T47D (cell line): ENCODE measurements at places on chromosomes 5 and 9.

DNA sequence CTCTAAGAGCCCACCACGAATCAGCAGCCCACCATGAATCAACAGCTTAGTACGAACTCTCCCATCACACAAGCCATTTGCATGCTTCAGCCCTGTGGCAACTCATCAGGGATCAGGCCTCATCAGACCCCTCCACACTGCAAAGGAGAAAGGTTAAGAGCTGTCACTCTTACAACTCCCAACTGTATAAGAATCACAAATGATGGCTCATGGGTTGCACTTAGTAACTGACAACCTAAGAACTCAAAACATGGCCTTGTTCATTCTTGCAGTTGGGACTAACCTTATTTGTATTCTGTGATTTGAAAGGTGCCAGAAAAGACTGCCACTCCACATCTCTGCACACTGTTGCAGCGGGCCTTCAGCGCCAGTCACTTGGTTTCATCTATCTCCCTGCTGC, 149.1 kb upstream of the ZNF366 start:
- DNase-seq, result no peak

- DNase-seq, result no peak
Measured at GRCh38 chr5:98827161-98827560, 53.7 kb downstream of the RGMB start.

- DNase-seq, result no peak
Measured at GRCh38 chr5:125551797-125552196, 805.4 kb upstream of the ZNF608 start.

DNA sequence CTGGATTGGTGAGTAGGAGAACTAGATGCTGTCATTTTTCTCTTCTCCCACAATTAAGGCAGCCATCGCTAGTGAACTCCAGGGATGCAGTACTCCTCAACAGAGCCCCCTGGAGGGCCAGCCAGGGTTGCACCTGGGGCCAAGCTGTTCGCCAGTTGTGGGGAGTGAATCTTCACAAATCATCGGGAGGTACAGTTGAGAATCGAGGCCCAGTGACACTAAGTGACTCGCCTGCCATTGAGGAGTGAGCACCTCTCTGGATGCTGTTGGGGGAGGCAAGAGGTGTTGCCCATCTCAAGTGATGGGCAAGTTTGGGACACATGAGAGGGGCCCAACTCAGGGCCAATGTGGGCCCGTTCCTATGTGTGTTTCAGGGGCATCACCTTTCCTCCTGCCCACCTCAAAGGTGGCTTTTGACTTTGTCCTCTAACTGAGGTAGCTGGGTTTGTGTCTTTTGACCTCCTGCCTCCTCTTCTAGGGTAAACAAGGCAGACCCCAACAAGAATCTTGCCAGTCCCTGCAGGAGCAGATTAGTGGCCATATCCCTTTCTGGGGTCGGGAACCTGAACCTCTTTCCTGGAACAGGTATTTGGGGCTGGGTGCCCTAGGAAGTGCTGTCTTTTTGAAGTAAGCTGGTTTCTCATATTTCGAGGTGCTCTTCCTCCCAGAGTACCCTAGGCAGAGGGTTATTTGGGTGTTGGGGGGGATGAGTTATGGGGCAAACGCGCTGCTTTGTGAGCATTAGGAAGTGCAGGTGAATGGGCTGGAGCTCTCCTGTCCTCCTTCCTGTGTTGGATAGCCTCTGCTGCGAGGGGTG, 181.2 kb downstream of the MACROH2A1 start:
- no peak for DNase-seq

DNA sequence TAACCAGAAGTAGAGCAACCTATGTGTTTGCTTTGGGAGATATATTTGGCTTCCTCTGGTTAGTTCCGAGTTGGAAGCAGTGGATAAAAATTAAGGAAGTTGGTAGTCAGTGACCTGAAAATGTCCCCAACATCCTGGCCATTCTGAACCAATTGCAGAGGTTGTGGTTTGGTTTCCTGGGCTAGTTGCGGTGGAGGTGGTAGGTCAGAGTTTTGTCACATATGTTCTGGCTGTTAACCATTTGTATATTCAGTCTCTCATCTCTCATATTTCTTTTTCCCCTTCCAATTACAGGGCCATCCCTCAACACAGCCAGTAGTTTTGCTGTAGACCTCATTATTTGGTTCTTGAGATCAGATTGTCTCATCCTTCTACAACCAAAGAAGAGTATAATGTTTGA, 1026.9 kb downstream of the PTPRD start:
- no peak for DNase-seq

DNA sequence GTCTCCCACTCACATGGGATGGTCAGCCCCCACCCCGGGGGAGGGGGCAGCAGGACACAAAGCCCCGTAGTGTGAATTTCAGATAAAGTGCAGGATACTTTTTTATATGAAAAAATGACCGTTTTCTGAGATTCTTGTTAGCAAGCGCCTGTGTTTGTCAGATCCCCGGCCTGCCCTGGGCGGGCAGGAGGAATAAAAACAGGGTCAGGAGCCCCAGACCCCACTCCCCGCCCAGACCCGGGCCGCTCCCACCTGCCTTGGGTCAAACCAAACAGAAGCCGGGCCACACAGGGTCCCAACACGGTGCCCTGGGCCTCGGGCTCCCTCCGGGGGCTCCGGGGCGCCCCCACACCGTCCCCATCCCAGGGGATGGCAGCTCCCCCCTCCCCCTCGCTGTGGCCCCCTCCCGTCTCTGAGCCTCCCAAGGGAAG, 13.5 kb upstream of the NRARP start:
- DNase-seq, result no peak

DNA sequence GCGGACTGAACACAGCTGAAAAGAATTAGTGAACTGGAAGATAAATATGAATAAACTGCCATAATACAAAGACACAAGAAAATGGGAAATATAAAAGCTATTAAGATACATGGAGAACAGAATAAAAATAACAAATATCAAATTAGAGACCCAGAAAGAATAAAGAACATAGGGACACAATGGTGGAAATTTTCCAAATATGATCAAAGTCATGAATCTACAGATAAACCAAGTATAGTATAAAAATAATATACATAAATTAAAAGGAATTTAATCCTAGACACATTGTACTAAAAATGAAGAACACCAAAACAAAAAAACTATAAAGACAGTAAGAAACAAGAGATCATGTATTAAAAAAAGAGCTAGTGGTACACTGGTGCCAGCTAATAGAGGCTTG, 194.9 kb downstream of the MLLT3 start:
- DNase-seq, result no peak

GRCh38 chr5:97096846-97097245, 45.6 kb downstream of the LIX1 start:
- no peak for DNase-seq

DNA sequence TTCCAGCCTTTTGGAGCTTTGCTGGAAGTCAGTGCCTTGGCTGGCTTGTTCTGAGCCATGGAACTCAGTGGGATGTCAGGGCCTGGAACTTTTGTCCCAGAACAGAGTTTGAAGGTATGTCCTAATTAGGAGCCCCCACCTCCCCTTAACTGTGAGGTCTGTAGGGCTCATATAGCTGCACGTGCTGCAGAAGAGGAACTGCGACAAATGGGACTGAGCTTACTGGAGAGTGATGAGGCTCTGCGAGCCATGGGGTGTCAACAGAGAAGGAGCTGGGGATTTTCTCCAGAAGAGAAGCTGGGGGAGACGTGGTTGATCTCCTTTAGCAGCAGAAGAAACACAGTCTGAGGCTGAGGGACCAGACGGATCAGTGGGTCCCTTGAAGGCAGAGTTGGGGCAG, 10.9 kb downstream of the TMEM8B start:
- DNase-seq, result no peak

DNA sequence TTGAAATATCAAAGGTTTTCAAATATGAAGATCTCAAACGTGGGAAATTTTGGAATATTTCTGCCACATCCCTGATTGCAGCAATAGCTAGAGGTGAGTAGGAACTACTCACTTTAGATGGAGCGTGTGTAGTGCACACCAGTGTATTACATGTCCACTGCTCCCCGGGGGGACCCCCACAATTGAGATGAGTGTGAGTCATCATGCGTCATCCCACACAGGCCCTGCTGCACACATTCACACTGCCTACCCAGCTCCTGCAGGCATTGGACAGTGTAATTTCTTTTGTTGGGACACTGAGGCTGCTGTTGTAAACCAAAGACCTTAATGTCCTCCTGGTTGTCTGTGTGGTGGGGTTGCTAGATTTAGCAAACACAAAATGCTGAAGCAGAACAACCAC, 280.0 kb downstream of the GAS1 start:
- DNase-seq, result no peak

GRCh38 chr9:127730262-127730661, 4.8 kb downstream of the TOR2A start:
- no peak for DNase-seq

DNA sequence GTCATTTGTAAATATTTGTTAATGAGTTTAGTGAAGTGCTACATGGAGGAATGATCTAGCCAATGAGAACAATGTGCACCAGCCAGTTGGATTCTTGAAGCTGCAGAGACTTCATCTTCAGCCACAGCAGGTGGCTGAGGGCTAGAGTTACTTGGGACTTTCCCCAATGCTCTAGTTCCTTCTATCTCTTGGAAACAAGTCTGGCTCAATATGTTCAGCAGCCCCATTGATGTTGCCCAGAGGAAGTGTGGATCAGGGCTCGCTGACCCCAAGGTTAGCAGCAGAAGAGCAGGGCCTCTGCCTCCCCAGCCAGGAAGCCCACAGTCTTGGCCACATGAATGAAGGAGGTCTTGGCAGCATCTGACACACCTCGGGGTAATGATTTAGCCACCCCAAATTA, 117.5 kb downstream of the SLC1A3 start:
- DNase-seq, result no peak

DNA sequence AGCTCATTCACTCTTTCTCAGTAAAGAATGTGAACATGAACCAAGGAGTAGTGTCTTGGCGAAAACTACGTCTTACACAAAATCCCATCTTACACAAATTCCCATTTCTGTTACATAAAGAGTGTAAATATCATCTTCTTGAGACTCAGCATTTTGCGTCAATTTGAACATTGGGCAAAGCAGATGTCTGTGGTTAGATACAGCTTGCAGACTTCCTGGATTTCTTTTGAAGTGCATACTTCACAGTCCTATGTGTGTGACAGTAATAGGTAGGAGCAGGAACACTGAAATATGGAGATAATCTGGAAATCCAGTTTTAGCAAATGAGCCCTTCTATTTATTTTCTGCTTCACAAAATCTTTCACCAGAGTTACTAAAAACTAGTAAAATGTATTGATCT, 58.8 kb downstream of the C6 start:
- no peak for DNase-seq

DNA sequence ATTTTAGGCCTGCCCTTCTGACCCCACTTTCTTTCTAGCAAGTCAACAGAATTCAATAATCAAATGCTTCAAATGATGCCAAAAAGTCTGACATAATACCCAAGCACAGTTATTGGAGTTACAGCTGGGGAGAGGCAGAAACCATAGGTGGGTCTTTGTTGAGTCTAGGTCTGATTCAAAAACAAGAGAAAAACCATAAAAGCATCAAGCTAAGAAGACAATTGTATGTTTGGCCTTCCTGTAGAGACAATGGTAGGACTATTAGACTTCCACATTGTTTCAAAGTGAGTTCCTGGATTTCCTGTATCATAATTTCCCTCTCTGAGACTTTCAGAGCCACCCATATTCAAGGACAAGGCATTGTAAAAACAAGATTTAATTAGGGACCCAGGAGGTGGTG, 16.8 kb upstream of the CCDC192 start:
- DNase-seq, result no peak

DNA sequence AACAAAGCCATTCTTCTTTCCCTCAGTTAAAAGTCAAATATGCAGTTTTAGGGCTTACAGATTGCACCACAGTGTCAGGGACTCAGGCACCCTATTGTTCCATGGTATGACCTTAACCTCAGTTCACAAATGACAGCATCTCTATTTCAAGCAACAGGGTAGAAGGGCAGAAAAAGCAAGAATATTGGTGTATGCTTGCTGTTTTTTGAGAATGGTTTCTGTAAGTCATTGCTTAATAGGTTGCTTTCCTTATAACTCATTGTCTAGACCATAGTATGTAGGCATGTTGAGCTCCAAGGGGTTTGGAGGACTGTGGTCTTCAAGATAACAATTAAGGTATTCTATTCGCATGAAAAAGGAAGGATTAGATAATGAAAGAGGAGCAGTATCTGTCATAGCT, 183.5 kb upstream of the EDIL3 start:
- DNase-seq, result no peak

DNA sequence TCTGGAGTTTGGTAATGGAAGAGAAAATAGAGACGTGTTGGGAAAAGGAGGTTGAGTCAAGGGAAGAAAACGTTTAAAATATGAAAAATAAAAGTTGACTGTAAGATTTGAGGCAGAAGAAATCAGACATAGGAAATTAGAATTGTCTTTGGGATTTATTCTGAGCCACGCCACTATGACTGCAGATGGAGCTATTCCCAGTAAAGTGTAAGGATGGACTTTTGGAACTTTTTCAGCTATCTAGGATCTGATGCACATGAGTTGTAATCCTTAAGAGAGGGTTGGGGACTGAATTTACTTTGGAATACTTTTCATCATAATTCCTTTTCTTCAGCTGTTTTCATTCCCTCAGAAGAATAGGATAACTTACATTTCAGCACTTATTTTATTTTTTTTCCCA, 336.7 kb downstream of the FAM170A start:
- DNase-seq, result no peak

- DNase-seq, result no peak
Measured at GRCh38 chr5:167940911-167941310, 350.5 kb upstream of the WWC1 start.

- DNase-seq, result no peak
Measured at GRCh38 chr5:74612045-74612444, 28.5 kb downstream of the ENC1 start.

GRCh38 chr5:91142386-91142785, 240.7 kb downstream of the ARRDC3 start:
- DNase-seq, result no peak

DNA sequence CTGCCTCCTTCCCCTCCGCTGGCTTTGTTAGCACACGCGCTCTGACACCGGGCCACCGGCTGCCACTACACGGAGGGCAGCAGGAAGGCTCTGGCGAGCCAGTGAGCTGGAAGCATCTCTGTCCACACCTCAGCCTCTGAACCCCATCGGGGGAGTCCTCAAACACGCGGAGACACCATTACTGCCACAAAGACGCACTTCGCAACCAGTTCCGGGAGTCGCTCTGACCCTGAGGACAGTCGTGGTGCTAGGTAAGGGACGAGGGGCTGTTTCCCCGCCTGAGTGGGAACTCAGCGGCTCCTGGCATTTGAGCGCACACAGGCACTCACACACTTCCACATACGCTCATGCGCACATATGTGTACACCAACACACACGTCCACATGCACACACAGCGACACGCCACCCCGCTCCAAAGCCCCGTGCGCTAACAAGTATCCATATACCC, 160.0 kb downstream of the C9orf152 start:
- DNase-seq, result no peak
